CD4-positive, alpha-beta T cell treated with Interleukin-12 subunit alpha and Interleukin-12 subunit beta, for 1 hour (primary cell): ENCODE measurements at places on chromosomes 5 and 9.

- no peak for DNase-seq
Observed at GRCh38 chr5:154325566-154325965, 120.2 kb upstream of the SAP30L start.

DNA sequence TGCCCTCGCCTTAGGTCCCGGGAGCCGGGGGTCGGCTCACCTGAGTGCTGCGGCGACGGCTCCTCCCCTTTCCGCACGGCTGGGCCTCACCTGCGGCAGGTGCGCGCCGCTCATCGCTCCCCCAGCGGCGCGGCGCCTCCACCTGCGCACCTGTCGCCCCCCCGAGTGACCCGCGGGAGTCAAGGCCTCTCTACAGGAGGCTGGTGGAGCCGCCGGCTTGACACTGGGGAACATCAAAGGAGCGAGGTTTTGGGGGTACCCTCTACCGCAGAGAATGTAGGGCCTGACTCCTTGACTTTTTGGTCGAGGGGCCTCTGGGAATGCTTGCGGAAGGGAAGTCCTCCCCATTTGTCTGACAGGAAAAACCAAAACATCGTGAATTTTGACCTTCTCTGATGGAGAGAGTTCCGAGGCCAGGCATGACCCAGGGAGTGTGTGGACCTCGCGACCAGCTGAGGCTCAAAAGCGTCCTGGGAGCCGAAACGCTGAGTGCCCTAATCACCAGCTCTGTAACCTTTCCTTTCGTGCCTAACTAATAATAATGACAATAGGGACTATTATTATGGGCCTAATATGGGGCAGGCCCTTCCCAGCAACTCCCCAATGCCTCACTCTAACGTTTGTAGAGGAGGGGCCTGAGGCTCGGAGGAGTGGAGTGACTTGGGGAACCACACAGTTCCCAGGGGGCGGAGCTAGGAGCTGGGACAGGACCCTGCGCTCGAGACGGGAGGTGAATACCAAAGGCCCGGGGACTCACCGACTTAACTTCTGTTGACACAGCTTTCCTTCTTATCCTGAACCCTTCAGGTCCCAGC is 714 bp upstream of the IER5L start:
- no peak for DNase-seq

DNA sequence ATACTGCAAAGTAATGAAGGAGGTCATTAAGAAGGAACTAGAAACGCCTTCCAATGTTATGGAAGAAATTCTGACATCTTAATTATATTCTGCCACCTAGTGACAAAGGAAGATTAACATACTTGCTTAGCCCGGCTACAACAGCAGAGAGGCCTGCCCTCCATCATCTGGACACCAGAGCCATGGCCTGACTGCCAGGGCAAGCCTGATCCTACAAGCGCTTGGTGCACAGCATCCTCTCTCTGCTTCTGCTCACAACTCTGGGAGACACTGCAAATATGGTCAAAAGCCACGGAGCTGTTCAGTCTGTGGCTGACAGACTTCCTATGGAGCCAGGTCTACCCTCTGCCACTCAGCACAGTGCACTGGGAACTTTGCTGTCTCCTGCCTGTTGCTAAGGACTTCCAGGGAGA is 87.3 kb upstream of the SLC44A1 start:
- DNase-seq: peak; percentile 48

GRCh38 chr9:93235300-93235960 is 51.5 kb downstream of the WNK2 start:
- no peak for DNase-seq

DNA sequence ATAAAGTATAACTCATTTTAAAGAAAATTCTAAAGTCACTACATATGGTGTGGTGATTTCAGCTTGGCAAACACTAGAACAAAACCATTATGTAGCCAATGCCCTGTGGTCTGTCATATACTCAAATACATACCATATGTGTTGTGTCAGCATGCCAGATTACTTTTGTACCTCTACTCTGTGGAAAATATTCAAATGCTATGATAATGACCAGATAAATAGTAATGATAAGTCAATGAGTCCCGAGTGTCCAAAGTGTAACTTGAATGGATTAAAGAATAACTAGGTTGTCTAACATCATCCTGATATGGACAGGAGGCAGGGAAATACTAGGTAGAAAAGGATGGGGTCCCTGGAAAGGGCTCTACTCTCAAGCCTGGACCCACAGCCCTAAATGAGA is 58.0 kb upstream of the IL6ST start:
- no peak for DNase-seq

DNA sequence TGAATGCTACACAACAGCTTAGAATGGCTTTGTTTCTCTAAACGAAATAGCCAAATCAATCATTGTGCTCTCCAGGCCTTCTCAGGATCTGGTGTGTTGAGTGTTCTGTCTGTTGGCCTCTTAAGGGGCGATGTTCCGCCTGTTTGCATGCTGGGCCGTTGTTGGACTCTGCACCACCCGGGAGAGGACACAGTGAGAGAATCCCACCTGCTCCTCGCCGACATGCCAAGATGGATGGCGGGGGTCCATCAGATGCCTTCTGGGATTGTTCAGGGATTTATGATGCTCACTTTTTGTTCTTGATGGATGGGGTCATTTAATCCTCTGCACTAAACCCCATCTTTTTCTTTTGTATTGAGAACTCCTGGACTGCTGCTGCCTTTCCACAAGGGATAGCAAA is 159.9 kb downstream of the NTRK2 start:
- no peak for DNase-seq
